ENCODE measurements at places on chromosomes 5 and 9. TPM values are rescaled to one million over a fixed set of nuclear protein-coding genes. Genes with fewer than 3 reads are reported as not detected.

The GADD45G gene
- 15.7 TPM for total RNA-seq

The DNM1 gene
- 1.5 TPM for total RNA-seq

The ENTPD2 gene
- not detected for total RNA-seq

The PDLIM4 gene
- not detected for total RNA-seq

The CETN3 gene
- total RNA-seq: 5.2 TPM

The SH3GL2 gene
- not detected for total RNA-seq

The YIPF5 gene
- total RNA-seq: 45.4 TPM

The JAK2 gene
- total RNA-seq: 19.5 TPM

The PFN3 gene
- total RNA-seq: not detected

The SCGB3A1 gene
- not detected for total RNA-seq

GRCh38 chr5:87099968-87100367 is 167.7 kb upstream of the RASA1 start:
- no peak for DNase-seq
- H3K36me3 ChIP-seq: no peaks in the 10 kb centered on the region
- no peaks in the 10 kb centered on the region for H3K27me3 ChIP-seq
- H3K4me3 ChIP-seq: no peak overlapping the region

DNA sequence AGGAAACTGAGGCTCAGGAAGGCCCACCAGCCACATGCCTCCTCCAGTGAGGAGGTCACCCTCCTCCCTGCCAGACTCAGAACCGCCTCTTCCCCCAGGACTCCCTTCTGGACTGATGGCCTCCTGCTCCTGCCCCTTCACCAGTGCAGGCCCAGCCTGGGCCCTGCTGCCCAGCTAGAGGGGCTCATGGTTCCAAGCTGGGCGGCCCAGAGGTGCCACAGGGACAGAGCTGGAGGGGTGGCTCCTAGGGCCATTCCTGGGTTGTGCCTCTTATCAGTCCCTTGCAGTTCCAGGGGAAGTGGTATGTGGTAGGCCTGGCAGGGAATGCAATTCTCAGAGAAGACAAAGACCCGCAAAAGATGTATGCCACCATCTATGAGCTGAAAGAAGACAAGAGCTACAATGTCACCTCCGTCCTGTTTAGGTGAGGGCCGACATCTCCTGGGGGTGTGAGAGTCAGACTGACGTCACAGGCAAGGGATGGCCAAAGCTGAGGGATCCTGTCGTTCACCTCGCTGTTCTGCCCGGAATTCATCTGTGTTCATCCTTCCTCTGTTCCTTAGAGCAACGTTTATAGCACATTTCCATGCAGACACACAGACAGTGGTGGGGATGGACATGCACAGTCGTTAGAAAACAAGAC is 819 bp downstream of the LCN2 start:
- H3K4me1 ChIP-seq: no peaks in the 10 kb centered on the region
- H3K27me3 ChIP-seq: no peaks in the 10 kb centered on the region
- no peaks in the 10 kb centered on the region for H3K36me3 ChIP-seq
- no peak for DNase-seq
- no peak overlapping the region for H3K4me3 ChIP-seq

- H3K27ac ChIP-seq: no peak overlapping the region
- H3K4me3 ChIP-seq: no peak overlapping the region
- no peaks in the 10 kb centered on the region for H3K36me3 ChIP-seq
- no peaks in the 10 kb centered on the region for H3K4me1 ChIP-seq
Measured at GRCh38 chr9:32344551-32345182, 39.8 kb upstream of the ACO1 start.

GRCh38 chr5:58447226-58447625 is 12.7 kb downstream of the PLK2 start:
- peaks cover 6% of the 10 kb centered on the region for H3K27me3 ChIP-seq
- H3K4me3 ChIP-seq: no peak overlapping the region
- H3K27ac ChIP-seq: no peak overlapping the region
- H3K4me1 ChIP-seq: no peaks in the 10 kb centered on the region
- no peaks in the 10 kb centered on the region for H3K36me3 ChIP-seq

DNA sequence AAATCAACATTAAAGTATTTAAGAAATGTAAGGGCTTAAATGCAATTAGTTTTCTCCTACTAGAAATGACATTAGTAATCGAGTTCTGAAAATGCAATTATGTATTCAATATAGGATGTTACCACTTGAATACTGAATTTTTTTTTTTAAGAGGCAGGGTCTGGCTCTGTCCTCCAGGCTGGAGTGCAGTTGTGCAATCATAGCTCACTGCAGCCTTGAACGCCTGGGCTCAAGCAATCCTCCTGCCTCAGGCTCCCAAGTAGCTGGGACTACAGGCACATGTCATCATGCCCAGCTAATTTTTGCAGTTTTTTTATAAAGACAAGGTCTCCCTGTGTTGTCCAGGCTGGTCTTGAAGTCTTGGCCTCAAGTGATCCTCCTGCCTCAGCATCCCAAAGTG is 1.5 kb downstream of the CDC20B start:
- H3K36me3 ChIP-seq: no peaks in the 10 kb centered on the region
- H3K27ac ChIP-seq: no peak overlapping the region
- no peak overlapping the region for H3K4me3 ChIP-seq
- peaks cover 30% of the 10 kb centered on the region for H3K4me1 ChIP-seq

GRCh38 chr5:173011566-173011965 is 28.0 kb downstream of the ATP6V0E1 start:
- H3K36me3 ChIP-seq: peaks cover 6% of the 10 kb centered on the region
- peaks cover 6% of the 10 kb centered on the region for H3K4me1 ChIP-seq
- no peak for DNase-seq
- H3K27me3 ChIP-seq: no peaks in the 10 kb centered on the region
- no peak overlapping the region for H3K4me3 ChIP-seq
- no peak overlapping the region for H3K27ac ChIP-seq

GRCh38 chr5:157828105-157828943 is 30.6 kb downstream of the CLINT1 start:
- H3K27me3 ChIP-seq: no peaks in the 10 kb centered on the region
- peaks cover 16% of the 10 kb centered on the region for H3K4me1 ChIP-seq
- no peak overlapping the region for H3K4me3 ChIP-seq
- DNase-seq: no peak
- no peak overlapping the region for H3K27ac ChIP-seq

- no peaks in the 10 kb centered on the region for H3K36me3 ChIP-seq
- DNase-seq: no peak
- no peaks in the 10 kb centered on the region for H3K4me1 ChIP-seq
- no peak overlapping the region for H3K27ac ChIP-seq
- no peaks in the 10 kb centered on the region for H3K27me3 ChIP-seq
Measured at GRCh38 chr9:87193925-87194868, 246.9 kb upstream of the GAS1 start.

- H3K4me1 ChIP-seq: peaks cover 53% of the 10 kb centered on the region
- H3K36me3 ChIP-seq: no peaks in the 10 kb centered on the region
- H3K27me3 ChIP-seq: no peaks in the 10 kb centered on the region
- peak; percentile 78 for DNase-seq
- peak overlapping the region; percentile 44 for H3K27ac ChIP-seq
Measured at GRCh38 chr5:157596487-157596886, 20.9 kb upstream of the ADAM19 start.

DNA sequence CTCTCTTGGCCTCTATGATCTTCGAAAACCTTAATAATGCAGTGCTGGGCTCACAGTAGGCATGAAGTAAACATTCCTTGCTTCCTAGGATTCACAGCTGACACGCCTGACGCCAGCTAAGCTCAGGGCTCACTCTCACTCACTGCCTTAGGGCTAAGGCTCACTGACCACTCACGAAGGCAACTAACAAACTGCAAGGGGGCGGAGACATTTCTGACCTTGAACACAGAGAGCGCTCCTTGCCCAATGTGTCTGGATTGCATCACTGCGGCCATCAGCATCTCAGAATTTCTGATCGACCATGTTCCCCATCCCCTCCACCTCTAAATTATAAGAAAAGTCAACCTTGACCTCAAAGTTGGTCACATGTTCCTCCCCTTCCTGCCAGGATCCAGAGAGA is 372.6 kb downstream of the EBF1 start:
- H3K36me3 ChIP-seq: no peaks in the 10 kb centered on the region
- H3K4me3 ChIP-seq: no peak overlapping the region
- H3K27me3 ChIP-seq: no peaks in the 10 kb centered on the region

GRCh38 chr9:137971477-137972138 is 94.0 kb downstream of the CACNA1B start:
- H3K36me3 ChIP-seq: no peaks in the 10 kb centered on the region
- no peaks in the 10 kb centered on the region for H3K27me3 ChIP-seq
- DNase-seq: no peak
- H3K4me1 ChIP-seq: no peaks in the 10 kb centered on the region

GRCh38 chr5:154517810-154518437 is 39.9 kb upstream of the HAND1 start:
- H3K27me3 ChIP-seq: peaks cover 4% of the 10 kb centered on the region
- DNase-seq: no peak
- no peaks in the 10 kb centered on the region for H3K4me1 ChIP-seq
- no peak overlapping the region for H3K4me3 ChIP-seq
- H3K27ac ChIP-seq: no peak overlapping the region
- H3K36me3 ChIP-seq: no peaks in the 10 kb centered on the region

DNA sequence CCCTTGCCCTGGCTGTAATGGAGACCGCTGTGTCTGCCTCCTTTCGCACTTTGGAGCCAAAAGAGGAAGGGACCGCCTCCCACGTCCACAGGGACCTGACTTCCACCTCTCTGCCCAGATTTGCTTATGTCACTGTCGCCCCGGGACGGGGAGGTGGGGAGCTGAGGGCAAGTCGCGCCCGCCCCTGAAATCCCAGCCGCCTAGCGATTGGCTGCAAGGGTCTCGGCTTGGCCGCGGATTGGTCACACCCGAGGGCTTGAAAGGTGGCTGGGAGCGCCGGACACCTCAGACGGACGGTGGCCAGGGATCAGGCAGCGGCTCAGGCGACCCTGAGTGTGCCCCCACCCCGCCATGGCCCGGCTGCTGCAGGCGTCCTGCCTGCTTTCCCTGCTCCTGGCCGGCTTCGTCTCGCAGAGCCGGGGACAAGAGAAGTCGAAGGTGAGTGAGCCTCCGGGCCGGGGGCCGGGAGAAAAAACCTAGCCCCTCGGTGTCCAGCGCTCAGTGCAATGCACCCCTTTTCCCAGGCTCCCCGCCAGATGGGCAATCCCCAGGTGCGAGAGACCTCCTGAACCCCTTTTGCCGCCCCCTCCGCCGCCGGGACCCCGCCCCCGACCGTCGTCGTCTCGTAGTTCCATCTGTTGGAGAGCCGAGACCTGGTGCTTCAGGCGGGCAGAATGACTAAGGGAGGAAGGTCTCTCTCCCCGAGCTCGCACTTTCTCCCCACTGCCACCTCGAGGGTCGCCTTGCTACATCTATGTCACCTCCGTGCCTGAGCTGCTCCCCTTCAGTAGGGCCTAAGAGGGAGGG is at the start of gene GPX3:
Gene GPX3 (plus strand): TSS at position 288 of the 807 bp plus-strand sequence. CDS start 64 bp downstream, at position 352.
- peaks cover 13% of the 10 kb centered on the region for H3K4me1 ChIP-seq
- no peak within 1 kb of the TSS for H3K27ac ChIP-seq
- DNase-seq: peak; percentile 8
- no peaks in the 10 kb centered on the region for H3K27me3 ChIP-seq
- H3K4me3 ChIP-seq: no peak within 1 kb of the TSS

DNA sequence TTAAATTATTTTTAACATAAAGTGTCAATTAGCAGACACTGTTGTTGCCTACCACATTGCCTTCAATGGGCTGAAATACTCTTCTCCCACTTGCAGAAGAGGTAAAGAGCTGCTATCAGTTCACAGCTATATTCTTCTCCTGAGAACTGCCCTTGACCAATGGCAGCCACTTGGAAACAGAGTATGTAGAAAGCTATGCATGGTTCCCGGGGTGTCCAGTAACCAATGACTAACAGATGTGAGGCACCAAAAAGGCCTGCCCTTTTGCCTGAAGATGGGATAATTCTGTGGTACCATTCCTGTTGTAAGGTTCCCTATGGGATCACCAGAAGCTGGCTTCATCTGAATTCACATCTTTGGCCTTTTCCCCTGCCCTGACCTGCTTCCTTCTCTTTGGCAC is 181.4 kb upstream of the MAP3K1 start:
- DNase-seq: no peak
- no peaks in the 10 kb centered on the region for H3K36me3 ChIP-seq
- H3K27me3 ChIP-seq: no peaks in the 10 kb centered on the region
- H3K4me3 ChIP-seq: no peak overlapping the region

GRCh38 chr5:143229896-143230675 is 173.4 kb downstream of the NR3C1 start:
- H3K4me3 ChIP-seq: peak overlapping the region; percentile 81
- H3K27me3 ChIP-seq: no peaks in the 10 kb centered on the region
- peak overlapping the region; percentile 85 for H3K27ac ChIP-seq
- no peaks in the 10 kb centered on the region for H3K36me3 ChIP-seq
- H3K4me1 ChIP-seq: peaks cover 37% of the 10 kb centered on the region
- peak; percentile 91 for DNase-seq

DNA sequence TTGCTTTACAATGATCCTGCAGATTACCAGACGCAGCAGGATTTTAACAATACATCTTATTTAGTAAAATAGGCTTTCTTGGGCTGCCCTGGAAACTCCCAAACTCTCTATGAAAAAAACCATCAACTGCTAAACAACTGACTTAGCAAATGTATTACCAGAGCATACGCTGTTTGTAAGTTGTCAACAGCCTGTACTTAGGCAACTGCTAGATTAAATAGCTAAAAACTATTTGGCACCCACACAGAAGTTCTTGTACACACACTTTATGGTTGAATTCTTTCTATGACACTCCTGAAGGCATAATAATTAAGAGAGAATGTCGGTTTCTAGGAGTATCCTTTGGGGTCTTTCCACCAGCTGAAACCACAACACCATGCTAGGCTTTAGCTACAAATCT is 123.9 kb downstream of the FBXO38 start:
- H3K36me3 ChIP-seq: no peaks in the 10 kb centered on the region
- no peak overlapping the region for H3K4me3 ChIP-seq
- no peaks in the 10 kb centered on the region for H3K27me3 ChIP-seq
- no peak overlapping the region for H3K27ac ChIP-seq

- H3K36me3 ChIP-seq: no peaks in the 10 kb centered on the region
- H3K27ac ChIP-seq: no peak overlapping the region
- no peaks in the 10 kb centered on the region for H3K4me1 ChIP-seq
- H3K4me3 ChIP-seq: no peak overlapping the region
- H3K27me3 ChIP-seq: peaks cover 3% of the 10 kb centered on the region
Measured at GRCh38 chr9:96177005-96177718, 124.8 kb downstream of the HSD17B3 start.

DNA sequence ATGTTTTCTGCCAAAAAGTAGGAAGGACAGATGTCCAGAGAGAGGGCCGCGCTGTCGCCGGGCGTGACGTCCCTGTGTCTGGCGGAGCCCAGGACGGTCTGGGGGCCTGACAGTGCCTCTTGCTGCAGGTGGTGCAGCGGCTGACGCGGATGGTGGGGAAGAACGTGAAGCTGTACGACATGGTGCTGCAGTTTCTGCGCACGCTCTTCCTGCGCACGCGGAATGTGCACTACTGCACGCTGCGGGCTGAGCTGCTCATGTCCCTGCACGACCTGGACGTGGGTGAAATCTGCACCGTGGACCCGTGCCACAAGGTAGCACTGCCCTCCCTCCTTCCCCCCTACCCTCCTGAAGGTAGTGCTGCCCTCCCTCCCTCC is 7.8 kb downstream of the NELFB start:
- H3K36me3 ChIP-seq: peaks cover 30% of the 10 kb centered on the region
- no peak overlapping the region for H3K27ac ChIP-seq
- H3K4me1 ChIP-seq: no peaks in the 10 kb centered on the region

GRCh38 chr5:67816456-67816855 is 399.1 kb upstream of the PIK3R1 start:
- no peaks in the 10 kb centered on the region for H3K36me3 ChIP-seq
- H3K27me3 ChIP-seq: no peaks in the 10 kb centered on the region
- no peak for DNase-seq
- no peaks in the 10 kb centered on the region for H3K4me1 ChIP-seq

GRCh38 chr9:127905788-127906191 is 6.4 kb upstream of the ST6GALNAC6 start:
- H3K4me3 ChIP-seq: peak overlapping the region; percentile 89
- H3K27ac ChIP-seq: peak overlapping the region; percentile 98
- peaks cover 68% of the 10 kb centered on the region for H3K4me1 ChIP-seq
- no peaks in the 10 kb centered on the region for H3K36me3 ChIP-seq
